ENCODE measurements at places on chromosomes 2 and 18.
A peak's percentile ranks its signal among the peaks of the same experiment; 100 is the strongest.

DNA sequence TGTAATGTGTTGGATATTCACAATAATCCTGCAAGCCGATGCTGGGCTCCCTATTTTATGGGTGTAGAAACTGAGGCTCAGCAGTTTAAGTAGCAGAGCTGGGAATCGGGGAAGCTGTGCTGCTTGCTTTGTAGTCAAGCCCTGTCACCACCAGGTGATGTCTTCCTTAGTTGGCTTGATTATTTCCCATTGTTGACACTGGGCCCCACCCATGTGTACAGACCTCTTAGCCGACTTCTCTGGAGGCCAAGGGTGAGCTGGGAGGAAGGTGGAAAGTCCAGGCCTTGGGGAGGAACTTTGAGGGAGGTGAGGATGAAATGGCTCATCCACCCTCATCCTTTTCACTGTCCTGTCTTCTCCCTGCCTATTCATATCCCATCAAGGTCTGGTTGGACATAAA is 60.0 kb downstream of the CAPN13 start:
- no peak for DNase-seq

DNA sequence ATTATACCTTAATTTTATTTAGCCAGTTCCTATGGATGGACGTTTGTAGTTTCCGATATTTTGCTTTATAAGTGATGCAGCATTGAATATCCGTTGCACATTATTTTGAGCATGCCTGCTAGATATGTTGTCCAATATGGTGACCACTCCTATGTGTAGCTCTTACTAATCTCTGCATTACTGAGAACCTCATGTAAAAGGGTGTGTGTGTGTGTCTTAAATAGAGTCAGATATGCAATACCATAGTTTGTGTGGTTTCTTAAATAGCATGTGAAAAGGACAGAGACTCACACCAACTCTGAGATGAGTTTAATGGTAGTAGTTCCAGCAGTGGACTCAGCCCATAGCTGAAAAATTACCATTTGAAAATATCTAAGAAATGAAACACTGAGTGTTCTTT is 32.3 kb downstream of the CD8A start:
- DNase-seq = no peak

DNA sequence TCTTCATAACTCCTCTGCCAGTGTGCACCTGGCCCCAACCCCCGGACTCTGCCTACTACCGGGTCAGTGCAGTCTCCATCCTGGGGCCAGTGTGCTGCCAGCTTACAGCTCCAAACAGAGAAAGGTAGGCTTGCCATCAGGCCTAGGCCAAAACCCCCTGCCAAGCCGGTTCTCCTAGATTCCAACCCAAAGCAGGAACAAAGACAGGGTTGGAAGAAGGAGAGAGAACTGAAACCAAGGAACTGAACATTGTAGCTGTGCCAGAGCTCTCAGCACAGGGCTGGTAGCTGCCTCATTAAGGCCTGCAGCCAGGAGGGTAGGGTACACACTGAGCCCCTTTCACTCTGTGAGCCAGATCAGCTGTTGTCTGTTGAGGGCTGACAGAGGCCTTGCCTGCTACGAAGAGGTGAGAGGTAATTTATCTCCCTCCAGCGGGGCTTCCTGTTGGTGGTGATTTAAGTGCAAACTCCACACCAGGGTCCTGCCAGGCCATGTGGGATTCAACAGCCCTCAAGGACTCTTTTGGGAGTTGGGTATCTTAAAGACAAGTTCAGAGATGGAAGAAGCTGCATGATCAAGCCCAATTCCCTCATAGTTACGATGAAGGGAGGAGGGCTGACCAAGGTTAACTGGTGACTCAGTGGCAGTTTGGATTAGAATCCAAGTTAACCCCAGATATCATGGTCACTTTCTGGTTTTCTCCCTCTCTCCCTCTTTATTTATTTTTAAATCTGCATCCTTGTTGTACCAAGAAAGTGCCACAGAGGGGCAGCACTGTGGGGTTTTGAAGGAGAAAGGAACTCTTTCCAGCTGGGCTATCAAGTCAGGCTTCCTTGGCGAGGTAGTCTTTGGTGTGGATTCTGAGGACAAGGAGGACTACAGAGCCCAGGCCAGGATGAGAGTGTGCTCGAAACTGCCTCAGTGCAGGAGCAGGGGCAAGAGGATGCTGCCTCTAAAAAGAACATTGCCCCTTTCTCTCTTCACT is 48.1 kb downstream of the CYRIA start:
- peak; percentile 34 for DNase-seq

DNA sequence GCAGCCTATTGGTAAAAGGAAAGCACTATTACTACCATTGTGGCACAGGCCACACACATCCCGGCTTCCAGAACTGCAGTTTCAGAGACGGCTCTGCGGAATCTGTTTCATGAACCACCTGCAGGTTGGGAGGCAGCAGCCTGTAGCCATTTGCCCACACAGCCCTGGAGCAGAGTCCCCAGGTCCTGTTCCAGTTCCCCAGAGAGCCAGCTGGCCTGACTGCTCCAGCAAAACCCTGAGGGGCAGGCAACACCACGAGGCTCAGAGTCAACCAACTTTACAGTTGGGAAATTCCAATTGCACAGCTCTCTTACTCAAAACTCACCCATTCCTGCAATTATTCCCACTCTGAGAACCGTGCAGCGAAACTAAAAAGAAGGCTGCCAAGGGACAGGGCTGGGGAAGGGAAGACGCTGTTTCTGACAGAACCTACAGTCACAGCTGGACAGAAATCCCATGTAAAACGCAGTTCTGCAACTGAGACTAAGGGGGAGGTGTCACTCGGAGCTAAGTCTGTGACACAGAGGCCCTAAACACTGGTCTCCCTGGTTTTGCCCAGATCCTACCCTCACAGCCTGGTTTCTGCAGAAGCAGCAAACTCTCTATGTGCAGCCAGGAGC is 219.4 kb downstream of the TMEM163 start:
- no peak for DNase-seq

DNA sequence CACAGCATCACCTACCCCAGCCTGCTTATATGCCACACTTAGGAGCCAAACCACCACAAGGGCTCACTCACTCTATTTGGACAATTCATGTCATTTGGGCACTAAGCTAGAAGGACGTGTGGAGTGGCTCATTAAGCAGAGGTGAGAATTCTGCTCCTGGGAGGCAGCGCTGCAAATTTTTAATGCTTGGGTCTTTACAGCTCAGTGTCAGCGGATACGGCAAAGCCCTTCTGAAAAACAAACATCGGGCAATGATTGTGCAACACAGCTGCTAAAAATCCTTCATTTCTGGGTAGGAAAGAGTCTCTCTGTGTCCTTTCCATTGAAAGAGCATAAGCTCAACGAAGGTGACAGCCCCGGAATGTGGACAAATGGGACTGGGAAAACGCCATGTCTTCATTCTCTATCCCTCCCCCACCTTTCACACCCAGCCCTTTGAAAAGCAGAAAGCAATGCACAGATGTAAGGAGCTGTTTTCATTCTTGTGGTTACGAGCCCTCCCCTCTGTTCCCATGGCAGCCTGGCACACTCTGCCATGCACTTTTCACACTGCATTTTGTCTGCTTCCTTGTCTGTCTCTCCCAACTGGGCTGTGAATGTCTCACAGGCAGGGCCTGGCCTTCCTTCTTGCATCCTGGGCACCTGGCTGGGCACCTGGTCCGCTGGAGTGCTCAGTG is 16.0 kb downstream of the TMEM177 start:
- no peak for DNase-seq

- DNase-seq = no peak
These were observed 89.2 kb downstream of the ARHGEF33 start for GRCh38 chr2:38978908-38979307.

GRCh38 chr2:56123538-56123937 is 60.3 kb upstream of the CCDC85A start:
- DNase-seq = no peak

DNA sequence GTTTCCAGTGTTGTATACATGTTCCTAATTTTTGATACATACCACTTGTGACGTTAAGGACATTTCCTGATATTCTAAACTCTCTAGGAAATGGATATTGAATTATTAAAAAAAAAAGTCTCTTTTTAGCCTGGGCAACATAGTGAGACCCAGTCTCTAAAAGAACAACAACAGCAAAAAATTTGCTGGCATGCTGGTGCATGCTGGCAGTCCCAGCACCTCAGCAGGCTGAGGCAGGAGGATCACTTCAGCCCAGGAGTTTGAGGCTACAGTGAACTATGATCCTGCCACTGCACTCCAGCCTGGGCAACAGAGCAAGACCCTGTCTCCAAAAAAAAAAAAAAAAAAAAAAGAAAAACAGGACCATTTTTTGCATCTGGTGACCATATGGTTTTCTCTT is 10.5 kb upstream of the PPP4R3B start:
- no peak for DNase-seq

GRCh38 chr2:26384183-26384582 is 17.5 kb upstream of the DRC1 start:
- DNase-seq = no peak

- no peak for DNase-seq
These were observed 9.2 kb upstream of the ALPP start for GRCh38 chr2:232369126-232369951.

GRCh38 chr2:217916504-217917254 is 86.1 kb downstream of the TNS1 start:
- DNase-seq = no peak

- peak; percentile 90 for DNase-seq
These were observed at the start of gene EIF2AK2 for GRCh38 chr2:37156857-37157714. Gene EIF2AK2, minus strand, starts transcription at chr2:37156980. Its CDS starts 9,174 bp downstream, at chr2:37147806.

DNA sequence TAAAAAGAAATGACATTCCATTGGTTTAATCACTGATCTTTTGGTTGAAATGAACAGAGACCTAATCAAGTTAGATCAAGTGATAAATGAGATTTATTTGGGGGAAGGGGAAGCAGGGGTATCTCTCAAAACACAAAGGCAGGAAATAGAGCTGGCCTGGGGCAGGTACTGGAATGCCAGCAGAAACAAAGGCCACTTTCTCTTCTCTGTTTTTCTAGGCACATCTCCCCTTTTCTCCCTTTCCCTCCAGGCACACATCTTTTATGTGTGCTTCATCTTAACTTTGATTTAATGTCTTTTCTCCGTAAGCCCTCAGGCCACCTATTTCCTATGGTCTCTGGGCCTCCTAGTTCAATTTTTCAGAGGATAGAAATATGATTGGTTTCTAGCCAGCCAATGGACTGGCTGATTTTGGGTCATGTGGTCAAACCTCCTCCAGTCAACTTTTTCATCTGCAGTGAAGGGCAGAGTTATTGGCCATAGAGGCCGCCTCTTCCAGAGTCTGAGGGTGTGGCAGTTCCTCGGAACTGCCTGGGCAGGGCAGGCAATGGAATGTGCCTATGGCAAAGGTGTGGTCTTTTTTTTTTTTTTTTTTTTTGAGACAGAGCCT is 58.9 kb upstream of the FAM136A start:
- no peak for DNase-seq

DNA sequence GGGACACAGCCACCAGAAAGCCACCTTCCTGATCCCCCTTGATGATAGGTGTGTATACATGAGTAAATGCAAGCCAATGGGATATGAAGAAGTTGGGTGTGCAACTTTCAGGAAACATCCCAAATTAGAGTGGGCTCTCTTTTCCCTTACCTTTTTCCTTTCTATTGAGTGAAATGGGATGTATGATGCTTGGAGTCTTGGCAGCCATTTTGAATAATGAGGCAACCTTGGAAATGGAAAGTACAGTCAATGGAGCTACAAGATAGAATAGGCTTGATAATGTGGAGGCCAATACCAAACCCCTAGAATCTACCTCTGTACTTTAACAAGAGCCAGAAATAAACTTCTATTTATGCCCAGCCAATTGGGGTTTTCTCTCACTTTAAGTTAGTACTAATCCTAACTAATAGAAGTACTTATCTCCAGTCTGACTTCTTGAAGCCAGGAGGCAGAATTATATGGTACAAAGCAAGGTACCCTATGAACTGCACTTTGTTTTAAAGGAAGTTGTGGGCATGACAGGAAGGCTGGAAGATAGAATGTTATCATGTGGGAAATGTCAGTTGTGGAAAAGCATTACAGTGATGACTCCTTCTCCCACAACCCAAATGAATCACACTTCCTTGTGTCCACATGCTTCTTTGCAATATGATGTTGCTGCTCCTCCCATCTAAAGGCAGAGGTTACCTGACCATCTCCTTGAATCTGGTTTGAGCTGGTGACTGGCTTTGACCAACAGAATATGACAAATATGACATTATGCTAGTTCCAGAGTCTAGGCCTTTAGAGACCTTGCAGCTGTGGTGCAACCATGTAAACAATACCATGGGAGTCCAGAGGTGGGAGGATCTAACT is 12.9 kb upstream of the NABP1 start:
- peak; percentile 99 for DNase-seq

GRCh38 chr2:21715887-21716286 is 592.1 kb downstream of the TDRD15 start:
- no peak for DNase-seq

GRCh38 chr2:39142904-39143605 is 22.2 kb upstream of the SOS1 start:
- DNase-seq = no peak

DNA sequence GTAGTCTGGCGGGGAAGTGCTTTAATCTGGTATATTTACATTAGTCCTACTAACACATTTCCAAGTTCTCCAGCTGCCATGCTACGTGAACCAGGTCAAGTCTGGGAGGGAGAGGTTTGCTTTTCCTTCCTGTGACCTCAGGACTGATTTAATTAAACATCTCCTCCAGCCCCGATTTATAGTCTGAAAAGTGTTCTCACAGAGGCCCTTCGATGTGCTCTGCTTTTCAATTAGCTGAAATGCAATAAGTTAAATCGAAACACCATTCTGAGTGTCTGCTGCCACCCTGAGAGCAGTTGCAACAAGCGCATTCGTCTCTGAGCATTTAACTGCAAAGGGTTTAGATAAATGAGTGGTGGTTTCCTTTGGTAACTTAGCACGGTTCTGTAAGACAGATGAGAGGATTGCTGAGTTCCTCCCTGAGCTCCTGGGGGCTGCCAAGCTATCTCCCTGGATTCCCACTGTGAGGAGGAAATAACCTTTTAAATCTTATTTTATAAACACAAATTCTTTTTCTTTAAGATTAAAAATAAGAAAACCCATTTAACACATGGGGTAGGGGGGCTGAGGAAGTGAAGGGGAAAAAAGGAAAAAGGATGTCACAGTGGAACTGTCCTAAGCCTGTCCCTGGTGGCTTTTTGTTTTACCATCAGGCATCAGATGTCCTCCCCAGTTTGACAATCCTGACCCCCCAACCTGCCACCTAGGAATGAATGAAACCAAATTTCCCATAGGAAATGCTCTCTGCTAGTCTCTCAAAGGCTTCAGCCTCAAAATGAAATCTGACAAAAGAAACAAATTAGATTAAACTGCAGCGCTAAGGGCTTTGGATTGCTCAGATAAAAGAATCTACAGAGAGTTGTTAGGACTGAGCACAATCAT is 56.5 kb upstream of the CREB1 start:
- DNase-seq = peak; percentile 36

DNA sequence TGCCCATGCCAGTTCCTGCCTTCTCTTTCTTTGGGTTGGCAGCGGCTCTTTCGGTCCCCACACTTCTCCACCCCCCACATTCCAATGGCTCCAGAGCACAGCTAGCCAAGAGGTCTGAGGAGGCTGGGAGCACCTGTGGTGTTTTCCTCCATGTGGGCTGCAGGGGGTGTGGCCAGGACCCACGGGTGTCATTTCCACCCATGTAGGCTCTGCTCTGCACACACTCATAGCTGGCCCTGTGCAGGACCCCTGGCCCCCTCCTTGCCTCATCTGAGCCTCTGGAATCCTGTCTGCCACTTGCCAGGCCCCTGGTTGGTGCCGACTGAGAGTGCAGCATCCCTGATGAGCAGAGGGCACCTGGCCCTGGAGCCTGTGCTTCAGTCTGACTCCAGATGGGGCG is 46.3 kb downstream of the DYSF start:
- DNase-seq = no peak

GRCh38 chr18:24068945-24069693 is 54.6 kb downstream of the TTC39C start:
- DNase-seq = no peak
